ENCODE measurements at places on chromosomes 1 and 21. TPM values are rescaled to one million over a fixed set of nuclear protein-coding genes. Genes with fewer than 3 reads are reported as not detected.

DNA sequence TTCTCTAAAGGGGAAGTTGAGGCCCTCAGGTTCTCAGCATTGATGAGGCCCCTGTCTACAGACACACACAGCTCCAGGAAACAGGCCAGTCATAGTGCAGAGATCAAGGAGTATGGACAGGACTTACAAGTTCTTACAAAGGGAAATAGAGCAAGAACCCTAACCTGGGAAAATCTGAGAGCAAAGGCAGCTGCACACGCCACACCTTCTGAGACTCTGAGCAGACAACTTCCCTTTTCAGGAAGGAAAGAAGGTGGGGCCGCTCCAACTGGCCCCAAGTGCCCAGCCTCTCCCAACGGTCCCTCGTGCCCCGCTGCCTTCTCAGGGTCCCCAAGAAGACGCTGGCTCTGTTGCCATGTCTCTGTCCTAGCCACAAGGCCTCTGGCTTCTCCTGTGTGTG lies 3.6 kb downstream of the NOC2L start:
- peaks cover 54% of the 10 kb centered on the region for H3K36me3 ChIP-seq
- peaks cover 9% of the 10 kb centered on the region for H3K4me1 ChIP-seq
- H3K4me3 ChIP-seq, result no peak overlapping the region
- DNase-seq, result no peak
- no peak overlapping the region for H3K27ac ChIP-seq

DNA sequence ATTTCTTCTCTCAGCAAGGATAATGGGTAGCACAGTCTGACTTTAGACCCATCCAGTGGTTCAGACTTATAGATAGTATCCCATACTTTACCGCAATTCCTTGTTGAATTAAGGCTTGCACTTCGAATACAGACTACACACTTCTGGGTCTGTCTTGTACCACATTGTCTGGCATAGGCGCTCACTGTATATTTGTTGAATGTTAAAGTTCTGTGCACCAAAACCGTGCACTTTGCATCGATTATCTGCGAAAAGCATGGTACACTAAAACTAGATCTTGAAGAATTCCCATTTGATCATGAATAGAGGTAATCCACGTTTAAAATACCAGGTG lies 556 bp upstream of the RYR2 start:
- no peak for DNase-seq
- peak overlapping the region; percentile 62 for H3K4me3 ChIP-seq
- H3K27ac ChIP-seq, result no peak overlapping the region
- H3K4me1 ChIP-seq, result peaks cover 12% of the 10 kb centered on the region
- no peaks in the 10 kb centered on the region for H3K36me3 ChIP-seq
- peaks cover 46% of the 10 kb centered on the region for H3K27me3 ChIP-seq

- H3K27me3 ChIP-seq, result no peaks in the 10 kb centered on the region
- no peak for DNase-seq
- no peak overlapping the region for H3K27ac ChIP-seq
Measured at GRCh38 chr1:166175032-166175431, 8.2 kb upstream of the FAM78B start.

- H3K4me1 ChIP-seq, result peaks cover 8% of the 10 kb centered on the region
- H3K36me3 ChIP-seq, result no peaks in the 10 kb centered on the region
- H3K4me3 ChIP-seq, result no peak overlapping the region
- H3K27ac ChIP-seq, result no peak overlapping the region
Measured at GRCh38 chr1:187091666-187092065, 262.9 kb downstream of the PLA2G4A start.

KLF17 gene
- not detected for total RNA-seq

C1orf185 gene
- not detected for total RNA-seq

LEMD1 gene
- total RNA-seq, result not detected

SH2D1B gene
- 1.0 TPM for total RNA-seq

DNA sequence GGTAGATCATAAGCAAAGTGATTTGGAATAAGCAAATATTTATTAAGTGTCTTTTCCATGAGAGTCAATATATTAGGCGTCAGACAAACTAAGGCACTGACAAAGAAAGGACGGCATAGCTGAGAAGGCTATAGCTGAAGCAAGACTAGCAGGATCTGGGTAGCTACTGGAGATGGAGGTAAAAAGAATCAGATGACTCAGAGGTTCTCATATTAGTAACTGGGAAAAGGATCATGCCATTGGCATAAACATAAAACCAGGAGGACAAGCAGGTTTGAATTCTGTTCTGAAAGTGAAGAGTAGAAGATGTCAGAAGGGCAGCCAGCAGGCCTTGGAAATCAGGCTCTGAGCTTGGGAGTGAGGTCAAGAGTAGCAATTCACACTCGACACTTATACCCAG lies 531.9 kb downstream of the PTPRC start:
- H3K4me3 ChIP-seq, result no peak overlapping the region
- H3K4me1 ChIP-seq, result peaks cover 40% of the 10 kb centered on the region
- H3K27ac ChIP-seq, result no peak overlapping the region
- no peaks in the 10 kb centered on the region for H3K36me3 ChIP-seq
- peaks cover 21% of the 10 kb centered on the region for H3K27me3 ChIP-seq

GRCh38 chr1:204859861-204860267 lies 10.8 kb upstream of the NFASC start:
- H3K27ac ChIP-seq, result no peak overlapping the region
- peaks cover 10% of the 10 kb centered on the region for H3K27me3 ChIP-seq
- no peaks in the 10 kb centered on the region for H3K36me3 ChIP-seq
- no peak for DNase-seq
- no peaks in the 10 kb centered on the region for H3K4me1 ChIP-seq
- no peak overlapping the region for H3K4me3 ChIP-seq

GRCh38 chr1:147717051-147717705 lies 43.2 kb downstream of the GJA5 start:
- DNase-seq, result no peak
- no peak overlapping the region for H3K4me3 ChIP-seq
- H3K27me3 ChIP-seq, result peaks cover 37% of the 10 kb centered on the region
- H3K36me3 ChIP-seq, result no peaks in the 10 kb centered on the region
- no peak overlapping the region for H3K27ac ChIP-seq
- H3K4me1 ChIP-seq, result peaks cover 4% of the 10 kb centered on the region

DNA sequence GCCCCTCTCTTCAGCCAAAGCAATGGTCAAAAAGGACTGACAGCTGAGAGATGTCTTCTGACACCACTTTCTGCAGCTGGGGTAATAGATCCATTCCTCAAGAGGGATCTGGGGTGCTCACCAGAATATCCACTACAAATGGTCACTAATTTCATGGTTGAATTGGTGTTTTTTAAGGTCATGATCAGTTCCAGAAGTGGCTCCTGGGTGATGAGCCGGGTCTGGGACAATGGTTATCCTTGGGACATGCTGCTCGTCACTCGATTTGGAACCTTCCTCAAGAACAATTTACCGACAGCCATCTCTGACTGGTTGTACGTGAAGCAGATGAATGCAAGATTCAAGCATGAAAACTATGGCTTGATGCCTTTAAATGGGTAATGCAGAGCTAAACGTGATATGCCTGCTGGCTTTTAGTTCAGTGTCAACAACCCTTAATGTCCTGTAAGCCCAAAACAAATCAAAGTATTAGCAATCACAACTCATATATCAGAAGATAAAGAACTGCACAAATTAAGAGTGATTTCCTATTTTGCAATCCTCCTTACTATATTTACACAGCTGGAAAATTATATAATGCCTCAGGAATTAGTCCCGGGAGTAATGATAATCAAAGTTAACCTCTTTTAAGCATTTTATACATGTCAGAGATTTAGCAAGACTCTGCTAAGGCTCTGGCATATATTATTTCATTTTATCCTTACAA lies 20.1 kb downstream of the FMO3 start:
- DNase-seq, result no peak
- H3K36me3 ChIP-seq, result no peaks in the 10 kb centered on the region
- no peaks in the 10 kb centered on the region for H3K4me1 ChIP-seq
- H3K27me3 ChIP-seq, result no peaks in the 10 kb centered on the region
- no peak overlapping the region for H3K27ac ChIP-seq
- H3K4me3 ChIP-seq, result no peak overlapping the region

DNA sequence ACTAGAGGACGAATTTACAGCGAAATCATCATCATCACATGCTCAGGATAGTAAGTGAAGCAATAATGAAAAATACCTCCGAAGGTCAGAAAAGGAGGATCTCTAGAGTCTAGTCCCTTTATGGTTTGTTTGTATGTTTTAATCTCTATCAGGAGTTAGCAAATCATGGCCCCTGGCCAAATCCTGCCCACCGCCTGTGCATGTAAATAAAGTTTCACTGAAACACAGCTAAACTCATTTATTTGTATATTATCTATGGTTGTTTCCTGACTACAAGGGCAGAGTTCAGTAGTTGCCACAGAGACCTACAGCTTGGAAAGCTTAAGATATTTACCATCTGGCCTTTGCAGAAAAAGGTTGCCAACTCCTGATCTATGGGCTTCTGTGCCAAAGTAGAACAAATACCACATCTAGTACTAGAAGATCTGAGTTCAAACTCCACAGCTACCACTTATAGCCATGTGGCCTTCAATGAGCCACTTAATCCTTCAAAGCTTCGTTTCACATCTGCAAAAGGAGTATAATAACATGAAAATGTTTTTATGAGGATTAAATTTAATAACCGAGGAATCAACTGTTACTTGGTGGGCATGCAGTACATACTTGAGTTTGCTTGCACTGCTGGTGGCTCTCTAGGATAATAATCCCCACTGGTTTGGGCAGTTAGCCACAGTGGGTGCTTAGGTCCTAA lies 94.0 kb upstream of the KIF26B start:
- H3K27me3 ChIP-seq, result no peaks in the 10 kb centered on the region
- H3K36me3 ChIP-seq, result no peaks in the 10 kb centered on the region
- H3K4me3 ChIP-seq, result no peak overlapping the region
- H3K27ac ChIP-seq, result no peak overlapping the region

DNA sequence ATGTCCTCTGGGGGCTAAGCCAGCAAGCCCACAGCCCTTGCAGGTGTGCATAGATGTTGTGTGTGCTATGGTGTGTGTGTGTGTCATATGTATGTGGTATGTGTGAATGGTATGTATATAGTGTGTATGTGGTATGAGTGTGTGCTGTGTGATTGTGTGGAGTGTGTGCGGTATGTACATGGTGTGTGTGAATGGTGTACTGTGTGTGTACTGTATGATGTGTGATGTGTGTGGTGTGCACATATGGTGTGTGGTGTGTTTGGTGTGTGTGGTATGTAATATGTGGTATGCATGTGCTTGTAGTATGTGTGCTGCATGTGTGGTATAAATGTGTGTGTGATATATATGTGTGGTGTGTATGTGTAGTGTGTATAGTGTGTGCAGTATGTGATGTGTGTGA lies 107.0 kb downstream of the CAPN8 start:
- H3K4me1 ChIP-seq, result no peaks in the 10 kb centered on the region
- no peak overlapping the region for H3K27ac ChIP-seq
- H3K36me3 ChIP-seq, result no peaks in the 10 kb centered on the region
- no peaks in the 10 kb centered on the region for H3K27me3 ChIP-seq
- DNase-seq, result no peak

LBR gene
- 187 TPM for total RNA-seq

PDE9A gene
- 16.6 TPM for total RNA-seq

KLHL21 gene
- total RNA-seq, result 22.6 TPM

CD1D gene
- total RNA-seq, result not detected

SPRR2E gene
- total RNA-seq, result not detected
